ENCODE measurements at places on chromosomes 5 and 9.

DNA sequence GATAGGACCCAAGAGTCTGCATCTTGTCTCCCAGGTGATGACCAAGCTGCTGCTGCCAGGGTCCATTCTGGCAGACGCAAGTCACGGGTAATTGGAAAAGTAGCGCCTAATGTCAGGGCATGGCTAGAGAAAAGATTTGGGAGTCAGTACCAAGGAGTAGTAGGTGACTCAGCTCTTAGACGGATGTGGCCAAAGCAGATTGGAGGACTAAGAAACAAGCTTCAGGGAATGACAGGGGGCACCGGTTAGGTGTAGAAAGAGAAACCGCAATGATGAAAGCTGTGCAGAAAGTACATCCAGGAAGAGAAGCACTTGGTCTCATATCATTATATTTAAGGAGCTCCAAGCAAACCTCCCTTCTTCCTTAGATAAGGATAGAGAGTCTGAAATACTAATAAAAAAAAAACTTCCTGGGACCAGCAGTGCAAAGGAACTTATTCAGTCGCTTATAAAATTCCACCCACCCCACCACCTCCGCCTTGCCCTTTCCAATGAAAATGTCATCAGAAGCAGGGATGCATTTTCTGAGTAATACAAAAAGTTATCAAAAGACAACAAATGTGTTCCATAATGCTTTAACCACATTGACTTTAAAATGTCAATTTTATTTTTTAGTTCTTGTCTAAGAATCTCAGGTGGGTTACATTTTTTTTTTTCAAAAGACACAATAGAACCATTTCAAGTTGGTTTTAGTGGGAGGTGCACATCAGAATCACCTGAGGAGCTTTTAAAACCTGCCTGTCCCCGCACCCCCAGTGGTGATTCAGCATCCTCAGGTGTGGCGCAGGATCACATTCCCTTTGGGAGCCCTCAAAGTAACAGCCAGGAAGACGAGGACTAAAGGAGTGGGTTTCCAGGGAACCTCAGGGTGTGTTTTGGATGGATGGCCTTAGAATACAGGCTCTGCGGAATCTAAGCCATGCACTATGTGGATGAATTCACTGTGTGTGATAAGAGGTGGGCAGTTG is 31.2 kb downstream of the PTPN3 start:
- DNase-seq, result no peak

DNA sequence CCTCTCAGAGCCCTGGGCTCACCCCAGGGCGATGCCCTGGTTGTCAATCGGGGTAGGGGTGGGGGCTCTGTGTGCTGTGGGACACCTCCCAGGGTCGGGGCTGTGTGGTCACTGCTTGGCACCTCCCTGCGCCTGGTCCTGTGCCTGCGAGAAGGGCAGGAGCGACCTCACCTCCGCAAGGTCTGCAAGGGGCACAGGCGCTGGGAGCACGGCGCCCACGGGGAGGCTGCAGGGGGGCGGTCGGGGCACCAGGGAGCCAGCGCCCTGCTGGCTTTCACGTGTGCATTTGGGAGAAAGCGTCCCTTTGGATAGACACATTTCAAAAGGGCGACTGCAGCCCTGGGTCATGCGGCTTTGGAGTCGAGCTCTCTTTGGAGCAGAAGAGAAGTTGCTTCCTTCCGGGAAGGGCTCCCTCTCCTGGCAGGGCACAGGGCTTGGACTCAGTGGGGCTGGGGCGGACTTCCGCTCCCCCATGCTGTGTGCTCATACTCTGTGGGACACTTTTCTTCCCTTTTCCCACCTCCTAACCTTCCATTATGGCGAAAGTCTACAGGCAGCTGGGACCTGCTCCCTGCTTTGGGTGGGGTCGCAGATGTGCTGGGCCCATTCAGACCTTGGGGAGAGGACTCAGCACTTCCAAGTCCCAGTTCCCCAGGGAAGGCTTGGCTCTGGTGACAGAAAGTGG is 52.9 kb upstream of the SLC28A3 start:
- DNase-seq, result no peak

DNA sequence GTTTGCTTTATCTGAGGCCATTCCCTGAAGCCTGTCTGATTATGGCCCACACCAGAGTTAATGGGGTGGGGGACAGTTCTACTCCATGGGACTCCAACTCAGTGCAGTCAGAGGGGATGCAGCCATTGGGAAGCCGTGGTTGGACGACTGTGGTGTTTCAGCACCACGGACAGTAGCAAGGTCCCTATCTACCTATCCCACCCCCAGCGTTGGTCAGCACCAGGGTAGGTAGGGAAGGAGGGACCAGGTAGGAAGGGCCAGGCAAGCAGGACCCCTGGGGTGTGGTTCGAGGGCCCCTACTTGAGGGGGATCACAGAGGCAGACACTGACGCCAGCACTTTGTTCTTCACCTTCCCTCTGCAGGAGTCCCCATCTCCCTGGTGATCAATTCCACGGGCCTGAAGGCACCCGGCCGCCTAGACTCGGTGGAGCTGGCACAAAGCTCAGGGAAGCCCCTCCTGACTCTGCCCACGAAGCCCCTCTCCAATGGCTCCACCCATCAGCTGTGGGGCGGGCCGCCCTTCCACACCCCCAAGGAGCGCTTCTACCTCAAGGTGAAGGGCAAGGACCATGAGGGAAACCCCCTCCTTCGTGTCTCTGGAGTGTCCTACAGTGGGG is 33.2 kb downstream of the HMCN2 start:
- no peak for DNase-seq

DNA sequence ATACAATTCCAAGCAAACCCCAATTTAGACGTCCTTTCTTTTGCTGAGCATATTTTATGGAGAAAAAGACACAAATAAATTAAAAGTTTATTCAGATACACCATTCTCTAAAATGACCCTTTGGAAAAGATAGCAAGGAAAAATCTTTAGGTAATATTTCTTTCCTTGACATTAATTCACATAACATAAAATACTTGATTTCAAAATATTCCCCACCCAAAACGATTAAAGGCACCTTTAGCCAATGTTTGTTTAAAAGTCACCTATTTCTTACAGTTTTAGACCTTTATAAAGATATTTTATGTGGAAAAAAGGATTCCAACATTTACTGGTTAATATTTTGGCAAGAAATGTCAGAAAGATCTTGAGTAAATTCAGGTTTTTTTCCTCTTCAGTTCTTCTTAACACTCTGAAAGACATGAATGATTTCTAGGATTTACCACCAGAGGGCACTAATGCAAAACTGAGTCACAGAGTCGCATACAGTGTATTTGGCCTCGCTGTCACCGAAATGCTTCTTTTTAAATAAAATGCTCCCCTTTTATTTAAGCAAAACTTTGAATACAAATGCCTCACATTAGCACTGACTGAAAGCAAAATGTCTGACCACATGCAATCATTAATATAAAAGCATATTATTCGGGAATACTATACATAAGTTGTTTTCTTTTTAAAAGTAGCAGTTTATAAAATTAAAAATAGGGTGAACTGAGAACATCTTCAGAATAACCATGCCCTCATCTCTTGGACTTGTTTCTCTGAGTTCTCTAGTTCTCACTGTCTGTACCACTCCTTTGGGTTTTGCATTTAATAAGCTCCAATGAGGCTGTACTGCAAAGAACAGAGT is 122.5 kb downstream of the SLC1A3 start:
- DNase-seq, result no peak

DNA sequence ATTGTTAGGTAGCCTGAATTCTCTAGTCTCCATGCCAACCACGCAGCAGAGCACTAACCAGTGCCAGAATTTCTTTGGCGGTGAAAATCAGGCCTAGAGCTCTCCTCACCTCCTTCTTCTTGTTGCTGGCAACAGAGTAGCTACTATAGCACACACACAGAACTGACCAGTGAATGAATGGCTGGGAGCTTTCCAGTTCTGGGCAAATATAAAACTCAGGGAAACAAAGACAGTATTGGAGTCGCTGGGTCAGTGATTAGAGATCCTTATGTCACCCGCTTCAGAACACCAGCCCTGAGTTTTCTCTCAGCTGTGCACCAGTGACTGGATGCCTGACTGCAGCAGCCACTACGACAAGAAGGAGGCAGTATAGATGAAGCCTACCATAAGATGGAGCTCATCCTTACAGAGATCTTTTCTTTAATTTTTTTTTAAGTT is 26.9 kb upstream of the FEM1C start:
- DNase-seq, result no peak

DNA sequence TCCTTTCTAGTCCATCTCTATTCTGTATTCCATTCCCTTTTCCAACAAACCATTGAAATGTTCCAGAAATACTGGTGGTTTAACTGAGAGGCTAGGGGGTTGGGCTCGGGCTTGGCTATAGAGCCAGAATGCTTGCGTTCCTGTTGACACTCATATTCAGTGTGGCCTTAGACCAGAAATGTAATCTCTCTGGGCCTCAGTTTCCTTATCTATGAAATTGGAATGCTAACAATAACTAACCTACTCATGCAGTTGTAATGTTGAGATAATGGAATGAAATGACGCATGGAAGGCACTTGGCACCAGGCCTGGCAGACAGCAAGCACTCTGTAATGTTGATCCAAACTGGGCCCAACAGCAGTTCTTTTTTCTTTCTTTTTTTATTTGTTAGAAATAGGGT is 26.8 kb downstream of the JADE2 start:
- no peak for DNase-seq

DNA sequence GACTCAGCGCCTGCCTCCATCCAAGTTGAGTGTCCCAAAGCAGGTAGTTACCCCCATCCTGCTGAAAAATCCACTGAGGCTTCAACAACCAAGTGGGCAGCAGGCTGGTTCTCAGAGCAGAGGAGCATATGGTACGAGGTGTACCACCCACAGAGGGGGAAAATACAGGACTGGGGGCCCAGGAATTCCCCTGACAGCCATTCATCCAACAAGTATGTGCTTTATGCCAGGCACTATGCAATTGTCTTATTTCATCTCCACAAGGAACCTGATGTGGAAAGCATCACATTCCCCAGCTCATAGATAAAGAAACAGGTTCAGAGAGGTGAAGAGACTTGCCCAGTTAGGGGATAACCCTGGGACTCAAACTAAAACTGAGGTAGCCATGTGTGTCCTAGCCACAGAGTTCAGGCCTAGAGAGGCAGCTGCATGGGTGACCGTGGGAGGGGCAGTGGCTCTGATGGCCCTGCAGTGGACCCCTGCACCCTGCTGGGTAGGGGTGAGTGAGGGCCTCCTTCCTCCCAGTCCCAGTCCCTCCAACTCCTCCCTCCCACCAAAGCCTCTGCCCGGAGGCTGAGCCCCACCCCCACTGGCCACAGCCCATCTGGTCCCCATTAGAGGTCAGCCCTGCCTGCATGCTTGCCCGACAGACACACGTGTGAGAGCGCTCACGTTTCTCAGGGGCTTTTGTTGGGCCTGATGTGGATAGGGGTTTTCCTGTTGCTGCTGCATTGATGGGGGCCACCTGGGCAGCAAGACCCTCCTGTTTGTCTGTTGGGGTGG is 11.5 kb downstream of the PDLIM4 start:
- DNase-seq, result no peak

GRCh38 chr5:143133721-143134120 is 269.8 kb downstream of the NR3C1 start:
- DNase-seq, result no peak

GRCh38 chr5:8058616-8059190 is 189.8 kb downstream of the MTRR start:
- DNase-seq, result no peak

DNA sequence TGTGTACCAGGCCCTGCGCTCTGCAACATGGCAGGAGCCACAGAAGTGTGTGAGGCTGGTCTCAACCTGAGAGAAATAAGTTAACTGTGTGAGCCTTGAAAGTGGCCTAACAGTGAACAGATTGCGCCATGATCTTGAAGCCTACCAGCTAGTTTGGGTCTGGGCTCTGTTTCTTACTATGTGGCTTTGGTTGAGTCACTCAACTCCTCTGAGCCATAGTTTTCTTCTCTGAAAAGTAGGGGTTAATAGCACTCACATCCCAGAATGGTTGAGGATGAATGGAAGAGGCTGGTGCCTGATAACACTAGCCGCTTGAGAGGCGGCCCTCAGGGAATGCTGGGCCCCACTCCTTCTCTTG is 121.5 kb downstream of the RGS3 start:
- DNase-seq, result no peak

GRCh38 chr5:143886651-143887638 is 75.0 kb downstream of the HMHB1 start:
- no peak for DNase-seq

- no peak for DNase-seq
These were observed 5.8 kb upstream of the RAB14 start for GRCh38 chr9:121207371-121207940.

DNA sequence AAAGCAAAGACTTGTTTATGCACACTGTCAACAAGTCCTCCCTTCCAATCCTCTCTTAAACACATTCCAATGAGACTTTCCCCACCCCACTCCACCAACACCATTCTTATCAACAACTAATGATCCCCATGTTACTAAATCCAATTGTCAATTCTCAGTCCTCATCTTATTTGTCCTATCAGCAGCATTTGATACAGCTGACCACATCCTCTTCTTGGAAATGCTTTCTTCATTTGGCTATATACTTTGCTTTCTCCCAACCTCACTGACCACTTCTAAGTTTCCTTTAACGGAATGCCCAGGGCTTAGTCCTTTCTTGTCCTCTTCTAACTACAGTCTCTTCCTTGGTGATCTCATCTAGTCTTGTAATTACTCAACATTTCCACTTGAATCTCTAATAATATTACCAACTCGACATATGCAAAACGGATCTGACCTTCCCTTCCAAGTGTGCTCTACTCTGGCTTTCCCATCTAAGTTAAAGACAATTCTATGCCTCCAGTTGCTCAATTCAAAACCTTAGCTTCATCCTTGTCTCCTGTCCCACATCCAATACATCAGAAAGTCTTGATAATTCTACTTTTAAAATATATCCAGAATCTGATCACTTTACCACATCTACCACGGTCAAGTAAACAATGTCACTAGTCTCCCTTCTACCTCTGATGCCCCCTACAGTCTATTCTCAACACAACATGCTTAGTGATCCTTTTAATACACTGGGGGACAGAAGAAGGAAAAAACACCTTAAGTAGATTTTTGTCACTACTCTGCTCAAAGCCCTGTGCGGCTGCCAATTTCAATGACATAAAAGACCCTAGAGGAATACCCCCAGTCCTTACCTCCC is 25.5 kb downstream of the AGTPBP1 start:
- DNase-seq, result no peak

- DNase-seq, result no peak
These were observed 54.5 kb downstream of the DIAPH1 start for GRCh38 chr5:141564216-141564692.

DNA sequence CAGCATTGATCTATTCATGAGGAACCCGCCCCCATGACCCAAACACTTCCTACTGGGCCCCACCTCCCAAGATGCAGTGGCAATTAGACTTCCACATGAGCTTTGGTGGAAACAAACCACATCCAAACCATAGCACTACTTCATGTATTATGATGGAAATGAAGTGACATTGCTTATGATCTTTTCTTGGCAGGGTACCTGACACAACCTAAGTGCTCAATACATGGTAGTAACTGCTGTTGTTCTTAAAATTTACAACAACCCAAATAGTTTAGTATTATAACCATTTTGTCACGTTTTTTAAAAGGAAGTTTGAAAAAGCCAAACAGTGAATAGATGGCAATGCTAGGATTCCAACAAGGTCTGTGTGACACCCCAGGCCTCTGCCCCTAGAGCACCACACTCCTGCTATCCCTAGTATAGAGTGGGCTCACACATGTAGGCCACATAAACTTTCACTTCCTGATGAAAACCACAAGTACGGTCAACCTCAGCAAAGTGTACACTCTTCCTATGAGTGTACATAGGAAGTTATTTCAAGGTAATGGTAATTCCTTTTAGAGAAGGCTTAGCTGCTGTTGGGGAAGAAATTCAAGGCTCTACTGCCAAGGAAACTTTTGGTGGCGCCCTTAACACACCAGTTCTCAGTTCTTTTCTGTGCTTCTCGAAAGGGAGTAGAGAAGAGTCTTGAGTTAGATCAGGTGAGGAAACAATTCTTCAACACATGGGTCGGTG is 97.6 kb downstream of the ARSB start:
- no peak for DNase-seq

GRCh38 chr5:142847898-142848790 is 78.0 kb downstream of the ARHGAP26 start:
- DNase-seq, result no peak

All from cortex of kidney (tissue), 1 donor.